Adrenal gland (tissue), 19 donors: ENCODE measurements at places on chromosomes 16 and 17. TPM values are rescaled to one million over a fixed set of nuclear protein-coding genes. Genes with fewer than 3 reads are reported as not detected.

GRCh38 chr17:78082988-78083387, 45.6 kb downstream of the TMC6 start:
- no peaks in the 10 kb centered on the region for H3K4me1 ChIP-seq
- no peak for DNase-seq

Gene EVPL
- total RNA-seq = 1.8 TPM

DNA sequence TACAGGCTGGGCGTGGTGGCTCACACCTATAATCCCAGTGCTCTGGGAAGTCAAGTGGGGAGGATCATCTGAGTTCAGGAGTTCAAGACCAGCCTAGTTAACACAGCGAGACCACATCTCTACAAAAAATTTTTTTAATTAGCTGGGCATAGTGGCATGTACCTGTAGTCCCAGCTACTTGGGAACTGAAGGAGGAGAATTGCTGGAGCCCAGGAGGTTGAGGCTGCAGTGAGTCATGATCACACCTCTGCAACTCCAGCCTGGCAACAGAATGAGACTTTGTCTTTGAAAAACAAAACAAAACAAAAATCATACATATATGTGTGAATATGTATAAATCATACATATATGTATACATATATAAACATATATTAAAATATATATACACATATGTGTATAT, 54.1 kb upstream of the MARCHF10 start:
- H3K4me3 ChIP-seq = no peak overlapping the region
- H3K4me1 ChIP-seq = no peaks in the 10 kb centered on the region
- H3K36me3 ChIP-seq = no peaks in the 10 kb centered on the region
- H3K27me3 ChIP-seq = no peaks in the 10 kb centered on the region
- no peak for DNase-seq
- H3K27ac ChIP-seq = no peak overlapping the region

DNA sequence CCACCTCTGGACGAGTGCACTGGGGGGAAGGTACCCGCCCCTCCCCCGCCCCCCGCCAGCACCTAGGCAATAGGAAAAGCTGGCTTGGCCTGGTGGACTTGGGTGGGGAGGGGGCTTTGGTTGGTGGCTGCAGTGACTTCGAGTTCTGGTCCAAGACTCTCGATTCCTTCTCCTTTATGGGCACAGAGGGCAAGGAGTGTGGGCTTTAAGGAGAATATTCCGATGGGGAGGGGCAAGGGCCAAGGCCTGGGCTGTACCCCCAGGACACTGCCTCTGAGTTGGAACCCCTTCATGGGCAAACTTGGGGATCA, 409 bp downstream of the ACSF2 start:
- H3K4me1 ChIP-seq = peaks cover 52% of the 10 kb centered on the region
- no peaks in the 10 kb centered on the region for H3K27me3 ChIP-seq
- no peak for DNase-seq
- H3K36me3 ChIP-seq = no peaks in the 10 kb centered on the region
- peak overlapping the region; percentile 49 for H3K27ac ChIP-seq
- peak overlapping the region; percentile 79 for H3K4me3 ChIP-seq

Gene TANC2
- 8.8 TPM for total RNA-seq

- H3K36me3 ChIP-seq = no peaks in the 10 kb centered on the region
- no peaks in the 10 kb centered on the region for H3K4me1 ChIP-seq
- peak; percentile 74 for DNase-seq
- no peak overlapping the region for H3K4me3 ChIP-seq
- H3K27me3 ChIP-seq = peaks cover 19% of the 10 kb centered on the region
- no peak overlapping the region for H3K27ac ChIP-seq
These were observed 44.0 kb downstream of the PRAC1 start for GRCh38 chr17:48678141-48678971.

Gene GDE1
- total RNA-seq = 66.7 TPM

Gene CSH2
- total RNA-seq = not detected

GRCh38 chr17:7217113-7217987, 2.3 kb downstream of the DLG4 start:
- DNase-seq = peak; percentile 81
- peaks cover 6% of the 10 kb centered on the region for H3K36me3 ChIP-seq
- H3K27me3 ChIP-seq = no peaks in the 10 kb centered on the region
- no peak overlapping the region for H3K4me3 ChIP-seq

DNA sequence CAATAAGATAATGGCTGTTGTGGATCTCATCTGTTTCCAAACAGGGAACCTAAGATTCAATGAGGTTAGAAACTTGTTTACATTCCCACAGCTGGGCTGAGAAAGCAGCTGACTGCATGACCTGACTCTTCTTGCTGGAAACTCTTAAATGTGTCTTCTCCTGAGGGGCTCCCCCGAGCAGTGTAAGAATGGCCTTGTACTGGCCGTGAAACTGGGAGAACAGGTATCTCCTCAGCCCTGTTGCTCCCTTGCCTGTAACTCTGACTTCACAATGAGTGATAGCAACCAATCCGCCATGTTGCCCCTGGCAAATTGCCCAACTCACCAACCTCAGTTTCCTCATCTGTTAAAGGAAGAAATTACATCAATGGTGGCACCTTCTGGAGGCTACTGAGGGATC, 59.1 kb upstream of the CCL2 start:
- no peak overlapping the region for H3K27ac ChIP-seq
- H3K4me1 ChIP-seq = no peaks in the 10 kb centered on the region
- H3K36me3 ChIP-seq = no peaks in the 10 kb centered on the region
- no peak for DNase-seq
- H3K27me3 ChIP-seq = peaks cover 14% of the 10 kb centered on the region
- H3K4me3 ChIP-seq = no peak overlapping the region

- no peaks in the 10 kb centered on the region for H3K36me3 ChIP-seq
- no peak overlapping the region for H3K27ac ChIP-seq
- peaks cover 3% of the 10 kb centered on the region for H3K4me1 ChIP-seq
- DNase-seq = no peak
These were observed 703.2 kb downstream of the MAF start for GRCh38 chr16:78897299-78897698.

DNA sequence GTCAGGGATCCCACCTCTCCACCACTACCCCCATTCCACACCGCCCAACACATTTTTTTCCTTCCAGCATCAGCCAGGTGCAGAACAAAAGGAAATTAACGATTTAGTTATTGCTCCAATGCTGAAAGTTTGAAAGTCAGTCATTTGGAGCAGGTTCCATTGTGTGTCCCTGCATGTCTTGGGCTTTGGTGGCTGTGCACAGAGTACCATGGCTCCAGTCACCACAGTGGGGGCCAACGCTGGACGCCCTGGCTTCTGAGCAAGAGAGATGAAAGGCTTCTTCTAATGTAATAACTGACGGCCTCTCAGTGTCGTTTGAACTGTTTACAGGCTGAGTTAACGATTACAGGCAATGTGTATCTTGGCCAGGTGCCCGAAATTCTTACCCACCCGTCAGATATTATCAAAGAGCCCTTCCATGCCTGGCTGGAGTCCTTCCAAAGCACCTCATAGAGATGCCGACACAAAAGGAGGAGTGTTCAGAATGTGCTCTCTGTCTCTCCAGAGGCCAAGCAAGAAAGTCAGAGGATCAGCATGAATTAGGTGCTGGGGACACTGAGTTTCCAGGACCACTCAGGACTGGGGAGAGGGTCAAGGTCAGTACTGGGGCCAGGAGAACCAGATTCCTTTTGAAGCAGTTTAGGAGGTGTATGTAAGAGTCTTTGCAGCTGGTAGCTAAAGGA, 25.9 kb downstream of the RNF43 start:
- H3K4me1 ChIP-seq = peaks cover 25% of the 10 kb centered on the region
- H3K36me3 ChIP-seq = no peaks in the 10 kb centered on the region
- H3K4me3 ChIP-seq = no peak overlapping the region
- H3K27me3 ChIP-seq = no peaks in the 10 kb centered on the region
- peak; percentile 67 for DNase-seq
- peak overlapping the region; percentile 72 for H3K27ac ChIP-seq

DNA sequence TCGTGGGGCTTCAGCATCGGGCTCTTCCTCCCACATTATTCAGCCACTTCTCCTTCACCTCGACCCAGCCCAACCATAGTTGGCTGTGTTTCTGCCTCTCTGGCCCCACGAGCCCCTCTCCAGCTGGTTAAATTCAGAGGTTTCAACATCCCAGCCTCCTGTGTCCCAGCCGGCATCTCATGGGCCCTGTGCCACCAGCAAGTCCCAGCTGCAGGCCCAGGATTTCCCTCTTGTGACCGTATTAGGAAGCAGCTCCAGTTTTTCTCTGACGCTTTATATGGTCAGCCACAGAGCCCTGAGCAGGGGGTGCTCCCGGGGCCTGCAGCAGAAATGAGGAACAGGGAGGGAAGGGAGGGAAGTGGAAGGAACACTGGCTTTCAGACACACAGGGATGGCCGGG, 27.4 kb downstream of the MYH11 start:
- H3K27ac ChIP-seq = no peak overlapping the region
- no peaks in the 10 kb centered on the region for H3K4me1 ChIP-seq
- H3K27me3 ChIP-seq = no peaks in the 10 kb centered on the region
- peak; percentile 22 for DNase-seq
- no peak overlapping the region for H3K4me3 ChIP-seq

DNA sequence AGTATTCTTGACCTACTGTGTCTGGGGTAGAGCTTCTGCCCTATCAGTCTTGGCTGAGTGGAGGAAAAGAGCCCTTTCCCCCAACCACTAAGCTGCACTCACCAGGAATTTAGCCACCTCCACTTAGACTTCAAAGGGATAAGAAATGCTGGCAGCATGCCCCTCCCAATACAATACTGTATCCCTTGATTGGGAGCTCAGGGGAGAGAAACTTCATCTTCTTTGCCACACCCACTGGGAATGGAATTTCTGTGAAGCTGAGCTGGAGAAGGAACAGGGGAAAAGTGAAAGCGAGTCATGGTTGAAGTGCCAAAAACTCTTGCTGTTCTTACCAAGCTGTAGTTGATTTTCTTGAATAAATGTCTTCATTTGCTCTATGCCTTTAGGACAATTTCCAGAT, 68.8 kb downstream of the CEP112 start:
- no peak overlapping the region for H3K27ac ChIP-seq
- H3K4me1 ChIP-seq = no peaks in the 10 kb centered on the region
- no peaks in the 10 kb centered on the region for H3K36me3 ChIP-seq

Gene CHST5
- 0.68 TPM for total RNA-seq

Gene KRT27
- total RNA-seq = not detected

GRCh38 chr16:73265935-73266334, 218.0 kb upstream of the ZFHX3 start:
- H3K36me3 ChIP-seq = no peaks in the 10 kb centered on the region
- H3K27me3 ChIP-seq = no peaks in the 10 kb centered on the region
- H3K27ac ChIP-seq = no peak overlapping the region
- DNase-seq = no peak
- no peaks in the 10 kb centered on the region for H3K4me1 ChIP-seq

- no peak overlapping the region for H3K4me3 ChIP-seq
- DNase-seq = no peak
- H3K27ac ChIP-seq = no peak overlapping the region
- H3K27me3 ChIP-seq = no peaks in the 10 kb centered on the region
These were observed 102.7 kb downstream of the UTP18 start for GRCh38 chr17:51362811-51363585.

GRCh38 chr17:8162233-8162996, at the start of gene VAMP2:
Gene VAMP2, minus strand, starts transcription at chr17:8162948. Its CDS starts 69 bp downstream, at chr17:8162879.
- H3K4me3 ChIP-seq = peak within 1 kb of the TSS; percentile 100
- no peaks in the 10 kb centered on the region for H3K36me3 ChIP-seq
- H3K4me1 ChIP-seq = peaks cover 31% of the 10 kb centered on the region
- peak; percentile 75 for DNase-seq
- no peaks in the 10 kb centered on the region for H3K27me3 ChIP-seq

Gene MED31
- 8.5 TPM for total RNA-seq

GRCh38 chr17:39794249-39794970, 56.7 kb downstream of the GRB7 start:
- no peak for DNase-seq
- no peak overlapping the region for H3K4me3 ChIP-seq
- H3K27ac ChIP-seq = no peak overlapping the region
- H3K4me1 ChIP-seq = no peaks in the 10 kb centered on the region
- no peaks in the 10 kb centered on the region for H3K36me3 ChIP-seq
- H3K27me3 ChIP-seq = peaks cover 1% of the 10 kb centered on the region

GRCh38 chr17:37133136-37133535, 184.4 kb downstream of the AATF start:
- no peak for DNase-seq
- H3K27ac ChIP-seq = no peak overlapping the region
- no peaks in the 10 kb centered on the region for H3K27me3 ChIP-seq
- H3K36me3 ChIP-seq = no peaks in the 10 kb centered on the region
- H3K4me3 ChIP-seq = no peak overlapping the region

Gene MYL4
- not detected for total RNA-seq

DNA sequence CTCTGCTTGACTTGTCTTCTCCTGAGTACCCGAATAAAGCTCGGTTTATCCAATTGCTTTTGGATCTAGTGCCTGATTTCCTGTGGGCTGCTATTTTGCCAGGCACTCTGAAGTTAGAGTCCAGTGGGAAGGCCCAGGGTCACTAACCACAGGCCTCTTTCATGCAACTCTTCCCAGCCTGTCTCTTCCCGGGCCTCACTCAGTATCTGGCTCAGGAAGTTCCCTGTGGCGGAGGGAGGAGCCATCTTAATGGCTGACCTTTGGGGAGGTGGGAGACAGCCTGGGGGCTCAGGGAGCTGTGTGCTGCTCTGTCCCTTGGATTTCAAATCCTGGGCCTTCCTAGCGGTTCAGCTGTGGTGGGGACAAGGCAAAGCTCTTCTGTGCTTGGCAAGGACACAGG, 328.5 kb downstream of the SLC39A11 start:
- no peak overlapping the region for H3K4me3 ChIP-seq
- no peak overlapping the region for H3K27ac ChIP-seq

Gene JPH3
- total RNA-seq = 0.83 TPM
